ENCODE measurements at places on chromosomes 7 and 10.

- no peak for DNase-seq
Observed at GRCh38 chr7:80900583-80901576, 18.0 kb downstream of the SEMA3C start.

- DNase-seq: no peak
Observed at GRCh38 chr7:106124186-106124585, 12.1 kb upstream of the SYPL1 start.

GRCh38 chr10:68666280-68666760, 54.7 kb upstream of the CCAR1 start:
- no peak for DNase-seq

GRCh38 chr10:70851597-70852475, 36.1 kb downstream of the SGPL1 start:
- DNase-seq: no peak

DNA sequence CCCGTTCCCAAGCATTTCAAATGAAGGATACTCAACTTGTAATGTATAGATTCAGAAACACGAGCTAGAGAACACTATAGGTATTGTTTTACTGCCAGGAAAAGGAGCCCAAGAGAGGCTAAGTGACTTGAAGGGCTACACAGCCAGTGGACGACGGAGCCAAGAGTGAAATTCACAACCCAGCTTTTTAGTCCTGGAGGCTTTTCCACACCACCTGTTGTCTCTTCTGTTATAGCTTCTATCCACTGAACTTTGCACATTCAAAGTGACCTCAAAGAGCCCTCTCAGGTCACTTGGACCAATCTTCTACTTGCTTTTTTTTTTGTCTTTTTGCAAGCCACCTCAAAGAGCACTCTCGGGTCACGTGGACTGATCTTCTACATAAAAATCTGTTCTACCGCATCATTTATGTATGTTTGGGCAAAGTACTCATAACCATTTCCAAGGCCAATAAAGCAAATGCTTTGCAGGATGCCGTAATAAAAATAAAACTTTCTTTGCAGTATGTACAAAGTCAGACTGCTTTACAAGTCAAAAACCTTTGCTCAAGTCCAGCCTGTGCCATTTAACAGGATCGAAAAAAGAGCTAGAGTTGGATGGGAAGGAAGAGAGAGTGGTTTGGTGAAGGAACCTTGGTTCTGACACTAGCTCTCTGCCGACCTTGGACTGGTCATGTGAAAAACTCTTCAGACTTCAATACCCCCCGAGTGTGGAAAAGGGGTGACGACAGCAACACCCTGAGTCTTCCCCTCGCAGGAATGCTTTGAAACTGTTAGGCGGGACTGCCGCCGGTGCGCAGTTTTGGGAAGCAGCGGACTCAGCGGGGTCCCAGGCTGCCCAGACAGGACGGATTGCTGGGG, 821 bp downstream of the SLC35B4 start:
- DNase-seq: no peak

DNA sequence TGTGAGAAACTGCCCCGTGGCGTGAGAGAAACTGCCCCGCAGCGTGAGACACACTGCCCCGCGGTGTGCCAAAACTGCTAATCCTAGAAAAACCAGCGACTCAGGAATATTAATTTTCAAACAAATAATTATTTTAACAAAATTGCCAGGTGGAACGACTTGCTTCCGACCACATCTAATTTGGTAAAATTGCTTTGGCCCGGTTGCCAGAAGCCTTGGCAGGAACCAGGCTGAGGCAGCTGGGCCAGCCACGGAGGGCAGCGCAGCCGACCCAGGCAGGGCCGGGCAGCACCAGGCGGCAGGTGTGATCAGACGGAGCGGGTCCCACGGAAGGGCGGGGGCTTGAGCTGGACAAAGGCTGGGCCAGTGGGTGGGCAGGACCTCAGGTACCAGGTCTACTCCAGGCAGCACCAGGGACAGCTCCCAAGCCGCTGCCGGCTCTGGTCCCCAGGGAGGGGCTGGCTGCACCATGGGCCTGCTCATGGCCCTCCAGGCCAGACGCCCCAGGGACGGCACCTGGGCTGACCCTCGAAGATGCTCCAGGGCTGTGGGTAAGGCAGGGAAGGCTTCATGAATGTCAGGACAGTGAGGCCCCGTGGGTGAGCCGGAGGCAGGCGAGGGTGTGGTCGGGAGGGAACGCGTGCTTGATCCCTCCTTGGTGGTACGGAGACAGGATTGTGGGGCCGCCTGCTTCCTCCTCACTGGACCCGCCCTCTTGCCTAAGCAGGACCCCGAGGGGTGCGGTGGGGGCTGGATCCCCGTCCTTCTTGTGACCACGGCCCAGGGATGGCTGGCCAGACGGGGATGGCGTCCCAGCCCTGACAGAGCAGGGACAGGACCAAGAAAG, 7.7 kb upstream of the ADGRA1 start:
- no peak for DNase-seq

- no peak for DNase-seq
Observed at GRCh38 chr7:141263983-141264382, 190.1 kb downstream of the TMEM178B start.

- DNase-seq: no peak
Observed at GRCh38 chr7:20310963-20311742, 19.5 kb upstream of the ITGB8 start.

- no peak for DNase-seq
Observed at GRCh38 chr7:79285756-79286155, 167.7 kb downstream of the MAGI2 start.
